ENCODE measurements at places on chromosomes 5 and 9. TPM values are rescaled to one million over a fixed set of nuclear protein-coding genes. Genes with fewer than 3 reads are reported as not detected.

The PCDH1 gene
- 43.8 TPM for total RNA-seq

The ANKRD18B gene
- total RNA-seq, result not detected

The FAM78A gene
- 6.3 TPM for total RNA-seq

GRCh38 chr5:144433893-144434292, 263.2 kb downstream of the KCTD16 start:
- DNase-seq, result no peak

DNA sequence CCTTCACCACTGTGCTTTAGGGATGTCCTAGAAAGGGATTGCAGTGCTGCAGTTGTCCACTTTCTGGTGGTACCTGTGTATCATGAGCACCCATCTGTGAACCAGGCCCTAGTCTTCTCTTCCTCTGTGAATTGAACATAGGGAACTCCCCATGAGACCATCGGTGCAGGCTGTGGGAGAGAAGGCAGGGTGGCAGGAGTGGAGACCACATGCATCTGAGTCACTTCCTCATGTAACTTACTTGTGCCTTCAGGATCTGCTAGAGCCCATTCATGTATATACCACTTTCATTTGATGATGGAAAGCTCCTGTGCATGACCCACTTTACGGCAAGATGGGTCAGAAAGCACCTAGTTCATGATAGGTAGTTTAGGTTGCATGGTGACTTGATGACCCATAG, 478.1 kb upstream of the CDH9 start:
- no peak for DNase-seq

GRCh38 chr9:76603931-76604570, 145.1 kb downstream of the GCNT1 start:
- no peak for DNase-seq

DNA sequence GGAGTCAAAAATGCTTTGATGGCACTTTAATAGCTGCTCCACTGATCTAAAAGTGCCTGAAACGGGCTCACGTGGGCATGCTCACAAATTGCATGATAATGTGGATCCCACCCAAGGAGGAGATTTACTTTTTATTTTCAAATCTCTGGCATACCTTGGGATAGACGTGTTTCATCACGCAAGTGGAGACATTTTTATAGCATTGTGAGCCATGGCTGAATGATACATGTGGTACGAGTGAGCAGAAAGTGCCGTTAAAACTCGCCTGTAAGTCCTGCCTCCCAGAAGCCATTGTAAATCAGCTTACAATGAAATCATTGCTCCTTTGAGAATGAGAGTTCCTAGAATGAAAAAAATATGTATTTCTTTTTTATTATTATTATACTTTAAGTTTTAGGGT, 514.7 kb downstream of the MAT2B start:
- DNase-seq, result no peak

All from mesenteric fat pad (tissue), 1 donor.